Sigmoid colon (tissue), 7 donors: ENCODE measurements at places on chromosomes 13 and 19.
A peak's percentile ranks its signal among the peaks of the same experiment; 100 is the strongest.

GRCh38 chr19:16319481-16319880 is 5.1 kb upstream of the KLF2 start:
- no peak for DNase-seq

- peak; percentile 86 for DNase-seq
These were observed at the start of gene SLC17A7 for GRCh38 chr19:49441210-49441959. Gene SLC17A7 (minus strand): TSS chr19:49441527. CDS start chr19:49441379, 148 bp downstream.

DNA sequence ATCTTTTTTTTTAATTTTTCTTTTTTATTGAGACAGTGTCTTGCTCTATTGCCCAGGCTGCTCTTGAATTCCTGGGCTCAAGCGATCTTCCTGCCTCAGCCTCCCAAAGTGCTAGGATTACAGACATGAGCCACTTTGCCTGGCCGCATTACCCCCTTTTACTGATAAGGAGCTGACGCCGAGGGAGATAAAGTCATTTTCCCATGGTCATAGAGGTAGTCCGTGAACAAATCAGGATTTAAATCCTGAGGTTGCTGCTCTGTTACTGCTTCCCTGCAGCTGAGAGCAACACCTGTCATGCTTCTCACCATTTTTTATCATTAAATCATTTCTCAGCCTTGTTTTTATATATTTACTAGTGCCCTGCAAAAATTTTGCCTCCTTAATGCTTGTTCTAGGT is 7.4 kb downstream of the CYSLTR2 start:
- no peak for DNase-seq

GRCh38 chr19:34418300-34418699 is 9.9 kb upstream of the UBA2 start:
- DNase-seq, result no peak

DNA sequence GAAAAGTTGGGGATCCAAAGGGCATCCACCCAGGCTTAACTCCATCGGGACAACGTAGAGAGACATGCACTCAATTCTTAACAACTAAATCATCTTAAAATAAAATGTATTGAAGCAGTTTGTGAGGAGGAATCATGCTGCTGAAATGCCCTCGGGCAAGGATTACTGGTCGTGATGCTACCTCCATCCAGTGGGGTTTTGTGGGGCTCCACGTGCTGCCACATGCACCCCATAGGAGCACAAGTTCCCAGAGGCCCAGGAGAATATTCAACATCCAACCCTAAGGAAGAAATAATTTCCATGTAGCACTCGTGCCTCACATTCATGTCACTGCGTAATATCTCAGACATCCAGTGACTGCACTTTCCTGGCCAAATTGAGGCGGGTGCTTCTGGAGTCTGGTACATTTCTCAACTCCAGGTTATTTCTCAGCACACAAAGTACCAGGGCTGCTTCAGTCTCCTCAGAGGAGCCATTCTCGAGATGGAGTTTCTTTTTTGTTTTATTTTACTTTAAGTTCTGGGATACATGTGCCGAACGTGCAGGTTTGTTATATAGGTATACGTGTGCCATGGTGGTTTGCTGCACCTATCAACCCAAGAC is 429.8 kb downstream of the FOXO1 start:
- DNase-seq, result peak; percentile 87

- DNase-seq, result no peak
These were observed 24.5 kb upstream of the CYSLTR2 start for GRCh38 chr13:48629277-48629676.

DNA sequence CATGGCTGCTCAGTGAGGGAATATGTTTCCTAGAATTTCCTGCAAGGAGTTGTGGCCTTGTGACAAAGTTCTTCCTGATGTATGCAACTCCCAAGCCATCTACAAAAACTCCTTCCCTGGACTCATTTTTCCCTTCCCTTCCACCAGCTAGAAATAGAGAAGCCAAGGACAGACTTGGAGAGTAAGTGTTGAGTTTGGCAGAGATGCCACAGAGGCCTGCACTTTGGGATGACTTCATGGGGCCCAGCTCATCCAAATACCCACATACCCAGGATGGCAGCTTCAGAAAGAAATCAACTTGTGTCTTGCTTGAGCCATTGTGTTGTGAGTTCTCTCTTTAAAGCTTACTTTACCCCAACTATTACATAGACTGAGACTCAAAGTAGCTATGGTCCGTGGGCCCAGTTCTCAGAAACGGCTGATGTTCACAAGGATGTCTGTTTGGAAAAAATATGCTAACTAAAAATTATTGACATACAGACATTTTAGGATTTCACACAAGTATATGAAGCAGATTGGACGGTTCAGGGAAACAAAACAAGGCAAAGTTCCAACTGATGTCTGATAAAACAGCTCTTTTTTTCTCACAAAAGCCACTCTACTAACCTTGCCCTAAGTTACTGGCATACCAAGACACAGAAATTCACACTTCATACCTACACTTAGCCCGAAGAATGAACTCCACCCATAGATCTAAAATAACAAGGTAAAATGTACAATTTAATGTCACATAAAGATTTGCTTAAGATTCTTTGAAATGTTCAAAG is 107.9 kb downstream of the NALCN start:
- no peak for DNase-seq

DNA sequence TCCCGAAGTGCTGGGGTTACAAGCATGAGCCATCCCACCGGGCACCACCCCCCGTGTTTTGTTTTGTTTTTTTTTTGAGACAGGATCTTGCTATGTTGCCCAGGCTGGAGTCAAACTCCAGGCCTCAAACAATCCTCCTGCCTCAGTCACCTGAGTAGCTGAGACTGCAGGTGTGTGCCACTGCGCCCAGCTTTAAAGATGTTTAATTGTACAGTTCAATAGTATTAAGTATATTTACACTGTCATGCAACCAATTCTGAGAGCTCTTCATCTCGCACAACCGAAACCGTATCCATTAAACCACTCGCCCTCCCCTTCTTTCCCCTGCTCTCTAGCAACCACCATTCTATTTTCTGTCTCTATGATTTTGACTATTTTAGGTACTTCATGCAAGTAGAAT is 15.6 kb downstream of the NUCB1 start:
- no peak for DNase-seq
